ENCODE measurements at places on chromosomes 5 and 9.

DNA sequence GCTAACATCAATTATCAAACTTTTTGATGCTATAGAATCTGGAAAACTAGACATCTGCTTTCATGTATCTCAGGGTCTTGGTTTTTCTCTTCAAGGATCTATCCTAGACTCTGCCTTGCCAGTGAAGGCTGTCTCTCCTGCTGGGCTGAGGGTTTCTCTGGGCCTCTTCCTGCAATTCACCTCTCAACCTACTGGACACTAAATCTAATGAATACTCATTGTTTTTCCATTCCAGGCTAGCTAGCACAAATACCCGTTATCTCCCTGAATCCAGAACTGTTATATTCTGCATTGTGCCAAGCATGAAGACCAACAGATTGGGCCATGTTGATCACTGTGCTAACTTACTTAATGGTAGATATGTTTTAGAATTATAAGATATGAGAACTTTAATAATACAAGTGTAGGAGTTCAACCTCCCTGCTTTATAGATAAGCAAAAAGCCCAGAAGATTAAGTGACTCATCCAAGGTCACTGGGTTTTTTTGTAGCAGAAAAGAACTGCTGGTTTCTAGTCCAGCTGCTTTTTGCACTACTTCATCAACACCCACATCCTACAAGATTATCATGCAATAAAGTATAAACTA lies 56.5 kb upstream of the RNF38 start:
- DNase-seq: no peak

DNA sequence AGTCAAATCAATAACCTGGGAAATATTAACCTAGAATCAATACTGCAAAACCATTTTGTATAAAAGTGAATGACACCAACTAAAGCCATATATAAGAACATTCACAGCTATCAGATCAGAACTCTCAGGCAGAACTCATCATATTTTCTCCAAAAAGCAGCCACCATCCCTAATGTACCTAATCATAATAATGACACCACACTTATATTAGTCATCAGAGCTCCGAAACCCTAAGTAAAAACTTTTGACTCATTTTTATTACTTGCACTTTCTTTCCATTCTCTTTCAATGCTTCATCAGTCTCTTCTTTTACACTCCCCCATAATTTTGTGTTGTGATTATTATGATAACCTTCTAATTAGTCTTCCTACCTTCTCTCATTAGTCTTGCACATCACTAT lies 45.3 kb downstream of the INSL6 start:
- no peak for DNase-seq

DNA sequence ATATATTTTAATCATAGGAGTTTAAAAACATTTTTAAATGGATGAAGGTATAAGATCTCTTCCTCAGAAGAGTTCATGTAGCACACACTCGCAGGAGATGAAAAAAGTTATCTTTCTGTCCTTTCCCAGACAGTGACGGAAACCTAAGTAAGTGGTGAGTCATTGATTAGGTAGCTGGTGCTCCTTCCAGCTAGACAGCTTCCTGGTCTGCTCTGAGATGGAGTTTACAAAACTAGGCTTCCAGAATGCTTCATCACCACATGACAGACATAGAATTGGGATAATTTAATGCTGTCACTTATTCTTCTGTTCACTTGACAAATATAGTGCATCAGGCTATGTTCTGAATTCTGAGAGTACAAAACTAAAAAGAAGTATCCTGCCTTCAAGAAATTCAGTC lies 2393.0 kb upstream of the C9orf72 start:
- no peak for DNase-seq

- peak; percentile 75 for DNase-seq
These were observed 1.5 kb upstream of the TRAF1 start for GRCh38 chr9:120928015-120928482.

GRCh38 chr9:18698992-18699391 lies 225.0 kb downstream of the ADAMTSL1 start:
- DNase-seq: no peak

GRCh38 chr5:122749886-122750285 lies 25.0 kb upstream of the SNX2 start:
- no peak for DNase-seq

DNA sequence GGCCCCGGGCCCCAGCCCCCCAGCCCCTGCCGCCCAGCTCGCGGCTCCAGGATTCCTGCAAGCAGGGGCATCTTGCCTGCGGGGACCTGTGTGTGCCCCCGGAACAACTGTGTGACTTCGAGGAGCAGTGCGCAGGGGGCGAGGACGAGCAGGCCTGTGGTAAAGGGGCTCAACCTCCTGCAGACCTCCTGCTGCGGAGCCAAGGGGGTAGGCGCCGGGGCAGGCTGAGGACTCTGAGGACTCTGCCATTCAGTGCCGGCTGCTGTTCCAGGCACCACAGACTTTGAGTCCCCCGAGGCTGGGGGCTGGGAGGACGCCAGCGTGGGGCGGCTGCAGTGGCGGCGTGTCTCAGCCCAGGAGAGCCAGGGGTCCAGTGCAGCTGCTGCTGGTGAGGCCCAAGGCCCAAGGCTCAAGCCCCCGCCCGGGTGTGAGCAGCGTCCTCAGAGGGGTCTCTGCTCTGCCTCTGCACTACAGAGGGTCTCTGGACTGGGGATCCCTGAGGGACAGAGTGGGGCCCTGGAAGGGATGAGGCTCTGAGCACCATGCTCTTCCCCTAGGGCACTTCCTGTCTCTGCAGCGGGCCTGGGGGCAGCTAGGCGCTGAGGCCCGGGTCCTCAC lies 3.4 kb downstream of the MAMDC4 start:
- DNase-seq: peak; percentile 51

- no peak for DNase-seq
These were observed 517.8 kb downstream of the CTNND2 start for GRCh38 chr5:11386398-11386797.

GRCh38 chr9:111904026-111904425 lies 7.4 kb downstream of the UGCG start:
- DNase-seq: no peak

DNA sequence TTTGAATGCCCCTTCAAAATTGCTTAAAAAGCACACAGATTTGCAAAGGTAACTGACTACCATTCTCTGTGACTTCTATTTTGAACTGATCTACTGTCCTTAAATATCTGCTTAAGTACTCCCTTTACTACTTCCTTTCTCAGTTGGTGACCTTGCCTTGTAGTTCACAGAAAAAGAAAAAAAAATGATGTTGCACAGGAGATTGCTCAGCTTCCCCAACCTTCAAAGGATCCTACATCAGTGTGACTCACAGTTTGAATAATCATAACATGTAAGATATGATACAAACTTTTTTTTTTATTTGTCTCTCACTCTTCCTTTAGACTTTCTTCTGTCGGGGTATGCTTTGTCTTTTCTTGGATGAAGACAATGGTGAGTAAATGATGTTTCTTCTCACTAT lies 1029.6 kb downstream of the CDH12 start:
- DNase-seq: no peak

DNA sequence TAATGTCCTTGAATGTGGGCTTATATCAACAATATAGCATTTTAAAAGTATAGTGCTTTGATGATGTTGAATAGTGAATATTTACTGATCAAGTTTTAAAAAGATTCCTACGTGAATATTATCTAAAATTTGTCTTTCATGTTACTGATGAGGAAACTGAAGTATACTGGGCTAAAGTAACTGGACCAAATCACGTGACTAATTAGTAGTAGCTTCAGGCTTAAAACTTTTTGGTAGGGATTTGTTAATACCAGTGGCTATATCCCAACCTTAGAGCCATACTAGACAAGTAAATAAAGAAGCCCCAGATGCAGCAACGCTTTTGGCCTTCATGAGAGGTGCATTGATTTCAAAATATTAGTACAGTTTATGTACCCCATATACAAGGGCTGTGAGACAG lies 152.1 kb upstream of the EDIL3 start:
- no peak for DNase-seq

DNA sequence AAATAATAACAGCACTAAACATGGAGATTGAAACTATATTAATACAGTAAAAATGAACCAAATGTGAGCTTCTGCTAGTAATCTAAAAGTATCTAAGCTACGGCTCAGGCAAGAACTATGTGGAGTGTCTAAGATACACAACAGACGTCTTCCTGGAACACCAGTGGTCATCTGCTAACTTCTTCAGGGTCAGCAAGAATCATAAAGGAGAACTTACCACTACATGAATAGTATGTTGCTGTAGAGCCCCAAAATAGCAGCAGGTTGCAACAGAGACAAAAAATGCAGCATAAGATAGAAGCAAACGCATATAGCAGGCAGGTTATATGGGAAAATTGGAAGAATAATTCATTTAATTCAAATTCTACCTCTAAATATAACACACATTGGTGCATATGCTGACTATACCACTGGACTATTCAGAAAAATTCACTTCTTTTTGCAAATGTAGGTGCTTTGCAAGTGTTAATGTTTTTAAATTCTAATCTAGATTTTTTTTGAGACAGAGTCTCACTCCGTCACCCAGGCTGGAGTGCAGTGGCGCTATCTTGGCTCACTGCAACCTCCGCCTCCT lies 27.1 kb downstream of the DCTN4 start:
- DNase-seq: no peak

GRCh38 chr9:114327749-114328148 lies 1.9 kb upstream of the ORM2 start:
- no peak for DNase-seq

DNA sequence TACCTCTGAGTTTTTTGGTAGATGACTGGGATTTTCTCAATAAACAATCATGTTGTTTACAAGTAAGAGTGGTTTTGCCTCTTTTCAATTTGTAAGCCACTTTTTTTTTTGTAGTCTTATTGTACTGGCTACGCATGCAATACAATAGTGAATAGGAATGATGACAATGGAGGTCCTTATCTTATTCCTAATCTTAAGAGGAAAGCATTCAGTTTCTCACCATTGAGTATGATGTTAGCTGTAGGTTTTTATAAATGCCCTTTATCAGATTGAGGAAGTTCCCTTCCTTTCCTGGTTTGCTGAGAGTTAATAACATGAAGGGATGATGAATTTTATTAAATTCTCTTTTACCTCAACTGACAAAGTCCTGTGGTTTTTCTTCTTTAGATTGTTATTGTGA lies 155.2 kb downstream of the ADAMTSL1 start:
- no peak for DNase-seq

GRCh38 chr5:175216991-175217390 lies 227.0 kb downstream of the DRD1 start:
- no peak for DNase-seq

DNA sequence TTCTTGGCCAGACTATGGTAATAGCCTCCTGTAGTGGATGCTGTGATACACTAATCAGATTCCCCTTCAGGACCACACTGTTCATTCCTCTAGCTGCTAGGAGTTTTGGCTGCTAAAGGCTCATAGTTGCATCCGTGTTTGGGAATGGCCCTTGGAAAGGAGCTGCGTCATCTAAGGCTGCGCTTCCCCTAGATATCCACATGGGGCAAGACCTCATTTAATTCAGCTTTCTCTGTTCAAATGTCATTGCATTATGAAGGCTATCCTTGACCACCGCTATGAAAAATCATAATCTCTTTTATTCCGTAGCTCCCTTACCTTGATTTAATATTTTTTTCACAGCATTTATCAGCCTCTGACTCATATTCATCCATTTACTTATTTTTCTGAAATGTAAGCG lies 258.3 kb upstream of the NR4A3 start:
- no peak for DNase-seq

DNA sequence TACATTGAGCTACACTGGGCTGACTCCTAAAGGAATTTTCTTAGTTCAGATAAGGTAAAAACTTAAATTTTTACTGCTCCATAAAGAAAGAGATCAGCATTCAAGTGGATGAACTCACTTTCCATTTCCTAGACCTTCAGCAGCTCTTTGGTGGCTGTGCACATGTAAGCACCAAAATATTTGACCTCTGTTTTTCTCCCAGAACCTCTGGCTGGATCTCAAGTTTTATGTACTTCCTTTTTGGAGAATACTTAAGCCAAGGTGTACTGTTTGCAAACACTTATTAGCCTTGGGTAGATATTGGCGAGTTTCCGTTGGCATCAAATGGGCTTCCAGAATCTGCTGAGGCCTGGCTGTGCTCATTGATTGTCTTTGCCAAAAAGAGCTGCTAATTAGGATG lies 10.3 kb downstream of the TNC start:
- no peak for DNase-seq

DNA sequence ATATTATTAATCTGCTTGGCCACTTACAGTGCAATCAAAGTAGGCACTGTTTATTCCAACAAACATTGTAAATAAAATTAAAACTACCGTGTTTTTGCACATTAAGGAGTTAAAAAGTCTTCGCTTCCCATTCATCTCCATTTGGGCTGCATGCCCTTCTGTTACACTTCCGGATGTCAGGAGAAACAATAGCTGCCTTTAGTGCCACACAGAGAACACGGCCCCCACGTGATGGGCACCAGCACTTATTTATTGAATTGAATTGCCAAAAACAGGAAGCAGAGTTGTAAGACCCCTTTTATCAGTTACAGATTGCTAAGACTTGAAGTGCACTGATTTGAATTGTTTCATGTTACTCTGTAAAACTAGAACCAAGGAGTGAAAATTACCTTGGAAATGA lies 80.4 kb downstream of the LHFPL2 start:
- DNase-seq: no peak

- DNase-seq: no peak
These were observed 755 bp downstream of the CDKN2B start for GRCh38 chr9:22008384-22008716.

DNA sequence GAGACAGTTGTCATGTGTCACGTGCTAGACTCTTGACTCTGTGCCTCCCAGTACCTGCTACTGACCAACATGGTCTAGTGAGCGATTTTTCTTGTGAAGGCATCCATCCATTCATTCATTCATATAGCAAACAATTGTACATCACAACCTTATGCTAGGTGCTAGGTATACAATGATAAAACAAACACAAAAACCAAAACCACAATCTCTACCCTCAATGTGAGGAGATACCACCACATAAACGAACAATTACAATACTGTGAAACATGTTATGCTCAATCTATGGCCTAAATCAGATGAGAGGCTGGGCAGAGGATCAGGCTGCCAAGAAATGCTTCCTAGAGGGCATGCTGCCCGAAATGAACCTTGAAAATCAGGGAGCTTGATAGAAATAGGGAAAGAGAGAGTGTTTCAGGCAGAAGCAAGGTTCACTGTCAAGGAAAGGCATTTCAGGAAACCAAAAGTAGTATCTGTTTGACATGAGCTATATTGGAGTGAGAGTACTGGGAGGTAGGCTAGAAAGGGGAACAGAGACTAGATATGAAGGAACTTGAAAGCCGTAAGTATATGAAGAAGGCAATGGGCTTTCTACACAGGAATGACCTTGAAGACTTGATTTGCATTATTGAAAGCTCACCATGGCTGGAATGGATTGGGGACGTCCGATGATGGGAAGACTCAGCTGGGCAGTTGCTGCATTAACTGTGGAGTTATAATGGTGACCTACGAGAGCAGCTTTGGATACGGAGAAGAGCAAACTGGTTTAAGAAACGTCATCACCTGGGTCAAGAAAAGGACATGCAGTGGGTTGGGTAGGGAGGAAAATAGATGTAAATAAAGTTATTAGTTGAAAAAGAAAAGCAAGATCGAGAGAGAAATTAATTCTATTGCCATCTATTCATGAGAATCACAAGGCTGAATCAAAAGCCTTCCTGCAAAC lies 90.1 kb downstream of the THBS4 start:
- DNase-seq: no peak

GRCh38 chr5:159215886-159216285 lies 6.5 kb upstream of the RNF145 start:
- no peak for DNase-seq

GRCh38 chr9:2568689-2569088 lies 52.9 kb upstream of the VLDLR start:
- no peak for DNase-seq

Measured in activated CD8-positive, alpha-beta memory T cell treated with anti-CD3 and anti-CD28 coated beads, Interleukin-2, amount 50 U/mL, for 48 hours (primary cell).